ENCODE measurements at places on chromosomes 6 and 20.

GRCh38 chr20:45104786-45105185, 3.9 kb upstream of the KCNS1 start:
- no peak for DNase-seq

DNA sequence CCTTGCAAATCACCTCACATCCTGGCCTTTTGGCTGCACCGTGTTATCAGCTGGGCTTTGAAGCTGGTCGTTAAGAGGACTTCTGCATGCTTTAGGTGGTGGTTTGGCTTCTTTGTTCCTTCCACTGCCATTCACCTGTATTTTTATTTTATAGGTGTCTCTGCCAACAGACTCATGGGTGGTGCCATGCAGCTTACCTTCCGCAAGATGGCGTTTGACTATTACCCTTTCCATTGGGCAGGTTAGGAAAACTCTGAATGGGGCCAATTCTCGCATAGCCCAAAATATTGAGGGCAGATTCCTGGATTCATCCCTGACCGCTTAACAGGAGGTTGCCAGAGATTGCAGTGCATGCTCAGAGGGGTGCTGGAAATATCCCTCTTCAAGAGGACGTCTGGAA, 32.4 kb downstream of the TAF11 start:
- no peak for DNase-seq

- no peak for DNase-seq
These were observed 1.8 kb downstream of the CTSA start for GRCh38 chr20:45892828-45893500.

- DNase-seq: no peak
These were observed 36.1 kb upstream of the KCNB1 start for GRCh38 chr20:49518576-49518975.

GRCh38 chr6:9139746-9140145, 704.4 kb upstream of the SLC35B3 start:
- no peak for DNase-seq

- DNase-seq: no peak
These were observed 118.5 kb downstream of the LRRC1 start for GRCh38 chr6:53913286-53913685.

Measured in activated CD8-positive, alpha-beta memory T cell treated with anti-CD3 and anti-CD28 coated beads for 24 hours (primary cell).